Activated CD8-positive, alpha-beta memory T cell treated with anti-CD3 and anti-CD28 coated beads, Interleukin-2, amount 10 ng/mL, durations not matched to agents 7 days and 5 days (primary cell): ENCODE measurements at places on chromosomes 11 and 22. TPM values are rescaled to one million over a fixed set of nuclear protein-coding genes. Genes with fewer than 3 reads are reported as not detected.

GRCh38 chr22:29431986-29432385 lies 6.4 kb upstream of the RFPL1 start:
- no peak for DNase-seq

GRCh38 chr11:26704249-26704648 lies 17.6 kb downstream of the SLC5A12 start:
- no peak for DNase-seq

- DNase-seq, result no peak
Observed at GRCh38 chr11:9069862-9070470, 21.4 kb downstream of the SCUBE2 start.

DNA sequence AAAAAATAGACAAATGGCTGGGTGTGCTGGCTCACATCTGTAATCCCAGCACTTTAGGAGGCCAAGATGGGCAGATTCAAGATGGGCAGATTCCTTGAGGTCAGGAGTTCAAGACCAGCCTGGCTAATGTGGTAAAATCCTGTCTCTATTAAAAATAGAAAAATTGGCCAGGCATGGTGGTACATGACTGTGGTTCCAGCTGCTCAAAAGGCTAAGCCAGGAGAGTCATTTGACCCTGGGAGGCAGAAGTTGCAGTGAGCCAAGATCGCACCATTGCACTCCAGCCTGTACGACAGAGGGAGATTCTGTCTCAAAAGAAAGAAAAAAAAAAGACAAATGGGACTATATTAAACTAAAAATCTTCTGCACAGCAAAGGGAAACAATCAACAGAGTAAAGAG lies 55.4 kb downstream of the USP35 start:
- no peak for DNase-seq

- DNase-seq, result no peak
Observed at GRCh38 chr22:29633514-29634312, 30.3 kb downstream of the NF2 start.

DNA sequence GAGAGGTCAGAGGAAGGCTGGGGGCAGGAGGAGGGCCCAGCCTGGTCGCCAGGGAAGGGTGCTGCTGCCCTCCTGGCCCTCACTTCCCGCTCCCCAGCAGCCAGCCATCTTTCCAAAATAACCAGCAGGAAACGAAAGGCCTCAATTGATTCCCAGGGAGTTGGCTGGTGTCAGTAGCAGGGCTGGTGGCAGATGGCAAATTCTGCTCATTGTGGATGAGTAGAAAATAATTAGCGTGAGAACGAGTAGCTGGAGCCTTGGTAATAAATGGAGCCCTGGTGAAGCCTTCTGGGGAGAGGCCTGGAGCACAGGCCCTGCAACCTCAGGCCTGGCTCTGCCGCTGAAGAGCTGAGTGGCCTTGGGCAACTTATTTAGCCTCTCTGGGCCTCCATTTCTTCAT lies 31.3 kb downstream of the DAGLA start:
- no peak for DNase-seq

CCDC73 gene
- 0.47 TPM for total RNA-seq

FEN1 gene
- 141 TPM for total RNA-seq
